ENCODE measurements at places on chromosomes 6 and 20.
A peak's percentile ranks its signal among the peaks of the same experiment; 100 is the strongest.

GRCh38 chr6:128172752-128173682, 272.2 kb upstream of the THEMIS start:
- no peak for DNase-seq

GRCh38 chr6:14857501-14857900, 388.4 kb upstream of the JARID2 start:
- no peak for DNase-seq

DNA sequence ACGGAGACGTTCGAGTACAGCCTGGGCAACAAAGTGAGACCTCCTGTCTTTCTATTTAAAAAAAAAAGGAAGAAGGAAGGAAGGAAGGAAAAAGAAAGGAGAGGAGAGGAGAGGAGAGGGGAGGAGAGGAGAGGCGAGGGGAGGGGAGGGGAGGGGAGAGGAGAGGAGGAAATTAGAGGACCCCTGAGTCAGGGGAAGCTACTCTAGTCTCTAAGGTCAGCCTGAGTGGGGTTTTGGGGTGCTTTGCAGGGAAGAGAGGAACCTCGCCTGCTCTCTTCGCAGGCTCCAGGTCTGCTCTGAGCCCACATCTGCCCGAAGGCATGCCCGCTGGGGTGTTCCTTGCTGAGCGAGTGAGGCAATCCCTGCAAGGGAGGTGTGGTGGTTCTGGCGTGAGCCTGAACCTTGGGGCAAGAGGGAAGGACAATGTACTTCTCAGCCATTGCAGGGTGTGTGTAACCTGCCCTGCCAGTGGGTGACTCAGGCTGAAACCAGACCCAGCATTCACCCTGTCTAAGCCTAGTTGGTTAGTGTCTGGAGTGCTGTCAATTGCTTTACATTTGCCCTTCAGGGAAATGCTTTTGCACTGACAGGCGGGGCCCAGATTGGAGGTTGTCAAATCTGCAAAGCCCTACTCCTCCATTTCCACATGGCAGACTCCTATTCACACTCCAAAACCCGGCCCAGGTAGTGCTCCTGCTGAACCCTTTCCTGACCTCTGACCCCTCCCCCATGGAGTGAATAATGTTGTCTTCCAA, 15.3 kb upstream of the MMP9 start:
- DNase-seq = no peak

GRCh38 chr6:117494694-117495318, 12.3 kb downstream of the DCBLD1 start:
- DNase-seq = no peak

DNA sequence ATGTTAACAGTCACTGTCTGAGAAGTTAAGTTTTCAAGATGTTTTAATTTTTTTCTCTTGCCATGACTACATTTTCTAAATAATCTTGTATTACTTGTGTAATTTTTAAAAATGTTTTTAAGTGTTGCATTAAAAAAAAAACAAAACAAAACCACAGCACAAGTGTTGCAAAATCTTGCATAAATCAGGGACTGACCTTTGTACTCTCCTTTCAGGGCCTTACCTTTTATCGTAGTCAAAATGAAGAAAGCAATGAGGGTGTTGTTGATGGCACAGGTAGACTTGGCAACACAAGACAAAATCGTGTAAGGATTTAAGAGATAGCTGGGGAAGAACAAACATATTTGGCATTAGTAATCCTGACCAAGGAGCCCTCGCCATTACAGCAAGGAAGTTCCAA, 42.5 kb downstream of the PIGU start:
- no peak for DNase-seq

DNA sequence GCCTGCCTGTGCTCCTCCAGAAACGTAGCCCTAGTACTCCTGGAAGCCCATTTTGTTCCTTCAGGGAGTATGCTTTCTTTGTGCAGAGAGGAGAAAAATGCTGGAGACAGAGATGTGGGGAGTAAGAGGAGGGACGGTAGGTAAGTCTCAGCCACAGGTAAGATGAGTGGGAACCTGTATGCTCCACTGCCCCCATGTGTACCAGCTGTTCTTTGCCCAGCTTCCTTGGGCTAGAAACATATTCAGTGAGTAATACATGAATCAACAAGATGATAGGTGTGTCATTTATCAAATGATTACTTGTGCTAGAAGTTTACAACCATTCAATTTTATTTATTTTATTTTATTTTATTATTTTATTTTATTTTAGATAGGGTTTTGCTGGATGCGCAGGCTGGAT, 13.6 kb upstream of the CEP85L start:
- DNase-seq = no peak

- no peak for DNase-seq
These were observed 382.7 kb downstream of the C6orf118 start for GRCh38 chr6:164926686-164927085.

GRCh38 chr20:62952968-62953838, 694 bp downstream of the SLC17A9 start:
- DNase-seq = no peak

GRCh38 chr20:37445041-37445440, 76.0 kb upstream of the NNAT start:
- DNase-seq = no peak

GRCh38 chr6:163766936-163767335, 352.4 kb downstream of the QKI start:
- DNase-seq = no peak

- no peak for DNase-seq
These were observed 34.8 kb upstream of the UST start for GRCh38 chr6:148711833-148712654.

DNA sequence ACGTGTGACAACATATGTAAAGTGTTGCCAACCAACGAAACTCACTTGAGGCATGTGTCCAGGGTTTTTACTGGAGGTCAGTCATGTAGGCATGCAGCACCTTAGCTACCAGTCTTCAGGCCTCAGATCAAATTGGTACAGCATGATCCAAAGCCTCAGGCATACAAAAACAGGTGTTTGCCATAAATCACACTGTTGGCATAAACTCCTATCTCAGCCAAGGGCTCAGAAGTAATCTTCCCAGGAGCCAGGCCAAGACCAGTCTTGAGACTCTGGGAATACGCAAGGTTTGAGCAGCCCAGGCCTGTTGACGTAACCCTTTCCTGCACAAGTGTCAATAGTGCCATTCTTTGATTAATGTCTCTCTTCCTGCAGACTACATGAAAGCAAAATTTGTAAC, 163.5 kb downstream of the PRL start:
- DNase-seq = no peak

- no peak for DNase-seq
These were observed 20.0 kb upstream of the TRERF1 start for GRCh38 chr6:42471714-42472113.

GRCh38 chr6:6588064-6588923, at the start of gene LY86:
LY86 (plus strand) TSS chr6:6588720; CDS start chr6:6588735, 15 bp downstream.
- peak; percentile 64 for DNase-seq

DNA sequence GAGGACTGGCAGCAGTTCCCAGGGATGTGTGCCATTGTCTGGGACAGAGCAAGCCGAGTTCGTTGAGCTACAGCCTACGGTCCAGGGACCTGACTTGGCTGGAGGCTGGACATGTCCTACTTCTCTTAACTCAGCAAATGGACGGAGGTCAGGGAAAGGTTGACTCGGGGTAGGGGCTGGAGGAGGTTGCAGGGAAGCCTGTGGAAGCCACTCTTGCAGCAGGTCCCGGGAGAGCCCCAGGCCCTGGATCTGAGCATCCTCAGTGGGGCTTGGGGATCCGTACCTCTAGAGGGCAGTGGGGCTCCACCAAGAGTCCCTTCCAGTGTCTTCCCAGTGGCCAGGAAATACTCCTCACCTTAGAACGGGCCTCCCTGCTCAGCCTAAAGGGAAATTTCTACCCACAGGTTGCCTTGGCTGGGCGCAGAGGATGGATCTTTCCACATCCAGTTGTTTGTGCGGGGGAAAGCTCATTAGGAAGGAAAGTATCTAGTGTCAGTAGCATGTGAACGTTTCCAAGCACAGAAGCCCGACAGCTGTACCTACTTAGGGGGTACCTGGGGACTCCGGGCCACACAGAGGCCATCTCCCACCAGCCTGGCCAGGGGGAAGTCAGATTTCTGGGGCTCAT, 170.2 kb downstream of the NFATC2 start:
- peak; percentile 41 for DNase-seq

DNA sequence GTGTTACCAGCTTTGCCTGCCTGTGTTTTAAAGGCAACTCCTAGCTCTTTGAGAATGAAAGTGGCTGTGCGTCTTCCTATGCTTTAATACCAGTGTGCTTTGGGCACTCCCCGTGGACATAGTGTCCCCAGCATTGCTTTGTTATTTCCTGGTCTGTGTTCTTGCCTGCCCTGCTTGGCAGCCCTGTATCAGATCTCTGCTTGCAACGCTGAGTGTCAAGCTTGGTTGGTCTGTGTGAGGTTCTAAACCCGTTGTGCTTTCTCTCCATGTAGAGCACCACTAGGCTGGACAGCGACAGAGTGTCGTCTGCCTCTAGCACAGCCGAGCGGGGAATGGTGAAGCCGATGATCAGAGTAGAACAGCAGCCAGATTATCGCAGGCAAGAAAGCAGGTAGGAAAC, 80.2 kb downstream of the AFDN start:
- DNase-seq = no peak

- no peak for DNase-seq
These were observed 97.9 kb downstream of the ANKRD60 start for GRCh38 chr20:58130581-58130980.

GRCh38 chr20:40720826-40721225, 31.8 kb upstream of the MAFB start:
- no peak for DNase-seq

DNA sequence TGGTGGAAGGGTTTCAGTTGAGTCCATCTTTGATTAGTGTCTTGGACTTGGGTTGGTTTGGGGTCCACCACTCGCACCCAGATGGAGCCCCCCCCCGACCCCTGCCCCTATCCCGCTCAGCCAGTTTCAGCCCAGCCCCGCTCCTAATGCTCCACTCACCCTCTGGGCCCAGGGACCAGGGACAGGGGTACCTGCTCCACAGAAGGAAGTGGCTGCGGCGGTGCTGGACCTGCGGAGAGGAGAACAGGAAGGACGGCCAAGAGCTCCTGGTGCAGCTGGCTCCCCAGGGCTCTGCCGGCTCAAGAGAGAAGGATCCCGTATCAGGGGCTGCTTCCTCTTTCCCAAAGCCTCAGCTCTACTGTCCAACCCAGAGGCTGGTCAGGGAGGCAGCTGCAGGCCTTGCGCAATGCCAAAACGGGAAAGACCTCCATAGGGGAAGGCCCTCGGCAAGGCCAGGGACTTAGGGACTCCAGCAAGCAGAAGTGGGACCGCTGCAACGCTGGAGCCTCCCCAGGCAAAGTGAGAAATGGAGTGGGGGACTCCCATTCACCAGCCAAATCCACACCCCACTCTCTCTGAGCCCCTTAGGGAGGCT, at the start of gene SIGLEC1:
Gene SIGLEC1, minus strand, starts transcription at position 322 of the 595 bp plus-strand sequence. CDS start 5,472 bp downstream, outside the sequence.
- no peak for DNase-seq

GRCh38 chr6:122495612-122496011, 24.0 kb upstream of the SERINC1 start:
- peak; percentile 84 for DNase-seq

- no peak for DNase-seq
These were observed 64.3 kb downstream of the EDN1 start for GRCh38 chr6:12354499-12354898.

DNA sequence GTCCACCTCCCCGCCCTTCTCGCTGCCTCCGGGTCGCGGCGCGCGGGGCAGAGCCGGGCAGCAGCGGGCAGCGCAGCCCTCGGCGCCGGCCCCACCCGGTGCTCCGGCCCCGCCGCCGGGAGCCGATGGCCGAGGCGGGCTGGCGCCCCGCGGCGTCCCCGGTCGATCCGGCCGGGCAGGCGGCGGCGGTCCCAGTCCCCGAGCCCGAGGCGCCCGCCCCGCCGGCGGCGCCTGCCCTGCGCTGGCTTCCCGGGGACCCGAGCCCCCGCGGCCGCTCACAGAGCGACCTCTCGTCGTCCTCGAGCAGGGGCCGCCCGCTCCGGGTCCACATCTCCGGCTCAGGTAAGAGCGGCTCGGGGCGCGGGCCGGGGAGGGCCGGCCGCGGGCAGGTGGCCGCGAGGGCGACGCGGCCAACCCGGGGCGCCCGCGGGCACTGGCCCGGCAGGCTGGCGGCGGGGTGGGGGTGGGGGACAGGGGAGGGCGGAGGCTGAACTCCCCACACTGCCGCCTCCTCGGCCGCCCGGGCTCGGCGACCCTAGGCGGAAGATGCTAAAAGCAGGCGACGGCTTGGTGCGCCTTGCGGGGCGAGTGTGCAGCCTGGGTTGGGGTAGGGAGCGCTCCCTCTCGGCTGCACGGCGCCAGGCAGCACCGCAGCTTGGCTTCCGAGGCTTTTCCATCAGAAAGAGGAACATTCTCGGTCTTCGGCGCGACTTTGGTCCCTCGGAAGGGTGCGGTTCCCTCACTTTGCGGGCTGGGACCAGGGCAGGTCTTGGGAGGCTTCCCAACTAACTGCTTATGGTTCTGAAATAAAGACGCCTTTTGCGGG, 25.6 kb upstream of the FUCA2 start:
- DNase-seq = peak; percentile 44

DNA sequence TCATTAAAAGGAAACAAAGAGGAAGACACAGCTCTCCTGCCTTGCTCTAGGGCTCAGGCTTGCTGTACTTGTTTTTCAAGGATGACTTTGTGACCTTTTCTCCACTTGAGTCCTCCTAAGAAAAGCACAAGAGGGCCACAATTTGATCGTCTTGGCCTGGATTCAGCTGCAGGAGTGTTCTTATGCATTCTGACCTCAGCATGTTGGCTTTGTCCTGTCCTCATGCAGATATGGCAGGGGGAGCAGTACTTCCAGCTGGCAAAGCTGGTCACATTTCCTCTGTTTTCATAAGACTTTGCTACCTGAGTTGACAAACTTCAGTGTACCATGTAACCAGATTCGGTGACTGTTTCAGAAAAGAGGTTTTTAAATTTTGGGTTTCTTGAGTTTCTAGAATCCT, 30.8 kb downstream of the KDM1B start:
- DNase-seq = no peak

DNA sequence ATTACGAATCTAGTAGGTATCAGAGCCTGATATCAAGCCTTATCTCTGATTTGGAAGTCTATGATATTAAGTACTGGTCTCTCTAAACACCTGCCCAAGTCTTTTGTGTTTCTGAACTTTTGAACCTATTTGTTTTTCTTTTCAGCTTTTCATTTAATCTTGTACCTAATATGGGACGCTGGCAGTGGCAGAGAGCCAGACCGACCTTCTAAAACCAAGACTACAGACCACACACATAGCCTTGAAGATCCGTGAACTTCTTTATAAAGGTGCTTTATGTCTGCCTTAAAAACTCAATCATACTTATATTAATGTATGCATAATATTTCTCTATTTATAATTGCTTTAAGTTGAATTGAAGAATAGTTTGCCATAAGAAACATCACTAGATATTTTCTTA, 12.6 kb upstream of the PTCHD4 start:
- DNase-seq = no peak

GRCh38 chr6:44194326-44194725, 22.4 kb upstream of the MYMX start:
- DNase-seq = no peak

GRCh38 chr20:24460712-24461111, 8.7 kb upstream of the SYNDIG1 start:
- DNase-seq = no peak

DNA sequence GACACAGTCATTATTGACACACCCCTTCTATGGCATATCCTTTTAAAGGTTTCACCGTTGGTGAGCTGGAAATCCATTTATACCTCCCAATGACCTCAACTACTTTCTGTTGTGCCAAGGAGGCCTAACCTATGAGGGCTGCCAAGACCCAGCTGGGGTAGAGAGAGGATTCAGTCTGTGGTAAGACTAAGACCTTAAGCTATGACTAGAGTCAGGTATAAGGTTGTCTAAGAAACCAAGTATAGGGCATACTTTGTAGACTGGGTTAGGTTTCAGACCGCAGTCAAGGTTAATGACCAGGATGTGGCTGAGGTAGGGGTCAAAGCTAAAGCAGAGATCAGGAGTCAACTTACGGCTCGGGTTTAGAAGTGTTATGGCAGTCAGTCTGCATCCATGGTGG, 641.2 kb upstream of the CHD6 start:
- no peak for DNase-seq

GRCh38 chr6:95648636-95649035, 71.3 kb downstream of the MANEA start:
- no peak for DNase-seq
